ENCODE measurements at places on chromosomes 16 and 17.

DNA sequence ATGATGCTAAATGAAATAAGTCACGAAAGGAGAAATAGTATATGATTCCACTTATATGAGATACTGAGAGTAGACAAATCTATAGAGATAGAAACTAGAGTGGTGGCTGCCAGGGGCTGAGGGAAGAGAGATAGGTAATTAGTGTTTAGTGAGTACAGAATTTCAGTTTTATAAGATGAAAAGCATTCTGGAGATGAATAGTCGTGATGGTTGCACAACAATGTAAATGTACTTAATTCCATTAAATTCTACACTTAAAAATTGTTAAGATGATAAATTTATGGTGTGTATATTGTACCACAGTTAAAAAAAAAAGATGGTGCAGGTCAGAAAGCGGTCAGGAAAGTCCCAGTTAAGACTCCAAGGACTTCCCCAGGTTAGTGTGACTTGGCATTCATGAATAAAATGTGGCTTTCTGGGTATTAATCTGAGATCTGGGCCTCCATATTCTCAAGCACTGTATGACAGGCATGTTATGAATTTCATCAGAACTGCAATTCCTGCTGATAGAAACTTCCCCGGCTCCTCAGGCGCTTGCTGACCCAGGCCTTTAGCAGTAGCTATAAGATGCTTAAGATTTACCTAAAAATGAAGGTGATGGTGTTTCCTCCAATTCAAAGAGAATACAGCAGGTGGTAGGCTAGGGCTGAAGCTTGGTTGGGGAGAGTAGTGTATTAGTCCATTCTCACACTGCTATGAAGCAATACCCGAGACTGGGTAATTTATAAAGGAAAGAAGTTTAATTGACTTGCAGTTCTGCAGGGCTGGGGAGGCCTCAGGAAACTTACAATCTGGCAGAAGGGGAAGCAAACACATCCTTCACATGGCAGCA is 115.3 kb upstream of the SOX9 start:
- DNase-seq, result no peak
- H3K36me3 ChIP-seq, result no peaks in the 10 kb centered on the region
- H3K4me1 ChIP-seq, result no peaks in the 10 kb centered on the region
- no peak overlapping the region for H3K4me3 ChIP-seq
- no peaks in the 10 kb centered on the region for H3K27me3 ChIP-seq

DNA sequence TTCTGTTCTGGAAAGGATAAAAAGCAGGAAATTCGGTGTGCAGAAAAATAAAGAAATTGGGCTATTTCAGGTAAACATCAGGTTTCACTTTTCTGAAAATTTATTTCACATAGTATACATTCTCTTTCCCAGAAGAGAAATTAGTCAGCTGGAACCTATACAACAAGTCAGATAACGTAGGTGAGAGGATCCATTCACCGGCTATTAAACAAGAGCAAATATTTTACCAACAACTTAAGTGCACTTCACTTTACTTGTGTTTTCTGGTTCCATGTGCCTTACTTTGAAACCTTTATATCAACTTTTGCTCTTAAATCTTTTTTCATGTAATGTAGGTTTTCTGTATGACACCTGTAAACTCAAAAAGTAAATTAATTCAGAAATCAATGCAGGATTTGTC is 839.7 kb downstream of the CDH11 start:
- H3K4me3 ChIP-seq, result no peak overlapping the region
- H3K27ac ChIP-seq, result no peak overlapping the region
- no peaks in the 10 kb centered on the region for H3K4me1 ChIP-seq
- no peak for DNase-seq
- H3K36me3 ChIP-seq, result no peaks in the 10 kb centered on the region

DNA sequence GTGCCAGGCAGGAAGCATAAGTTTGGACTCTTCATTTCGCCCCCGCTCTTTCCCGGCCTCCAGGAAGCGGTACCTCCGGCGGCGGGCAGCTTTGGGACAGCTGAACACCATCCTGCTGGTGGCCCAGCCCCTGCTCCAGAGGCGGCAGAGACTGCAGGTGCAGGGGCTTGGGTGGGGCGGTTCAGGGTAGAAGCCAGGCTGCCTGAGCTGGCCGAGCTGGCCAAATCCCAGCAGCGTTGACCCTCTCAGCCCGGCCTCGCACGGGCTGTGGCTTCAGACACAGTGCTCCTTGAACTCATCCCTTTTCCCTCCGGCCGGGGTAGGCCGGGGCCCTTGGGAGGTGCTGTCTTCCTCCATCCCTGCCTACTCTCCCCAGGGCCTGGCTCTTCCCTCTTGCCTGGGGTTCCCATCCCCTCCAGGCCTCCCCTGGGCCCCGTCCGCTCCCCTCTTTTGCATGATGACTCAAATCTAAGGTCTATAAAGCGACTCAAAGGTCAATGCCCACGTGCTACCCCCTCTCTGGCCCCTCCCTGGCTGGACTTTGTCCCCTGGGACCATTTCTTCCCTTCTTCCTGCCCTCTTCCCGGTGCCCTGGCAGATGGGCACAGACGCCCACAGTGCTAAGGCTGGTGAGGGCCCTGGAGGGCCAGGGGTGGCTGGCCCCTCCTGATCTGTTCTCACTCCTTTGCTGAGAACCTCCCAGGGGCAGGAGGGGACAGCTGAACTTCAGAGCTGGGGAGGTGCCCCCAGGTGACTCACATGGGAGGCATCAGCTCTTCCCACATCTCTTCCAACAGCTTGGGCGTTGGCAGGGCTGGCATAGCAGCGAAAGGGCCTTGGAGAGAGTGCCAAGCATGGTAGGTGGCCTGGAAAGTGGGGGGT is 22.7 kb downstream of the MYO15B start:
- no peak overlapping the region for H3K4me3 ChIP-seq
- H3K27ac ChIP-seq, result no peak overlapping the region
- no peaks in the 10 kb centered on the region for H3K36me3 ChIP-seq
- H3K27me3 ChIP-seq, result peaks cover 13% of the 10 kb centered on the region
- no peak for DNase-seq

GRCh38 chr16:8919934-8920462 is 37.8 kb downstream of the LITAFD start:
- peaks cover 37% of the 10 kb centered on the region for H3K36me3 ChIP-seq
- H3K27ac ChIP-seq, result no peak overlapping the region
- no peaks in the 10 kb centered on the region for H3K27me3 ChIP-seq
- no peaks in the 10 kb centered on the region for H3K4me1 ChIP-seq
- no peak overlapping the region for H3K4me3 ChIP-seq

- H3K27ac ChIP-seq, result no peak overlapping the region
- no peaks in the 10 kb centered on the region for H3K27me3 ChIP-seq
- DNase-seq, result no peak
- no peak overlapping the region for H3K4me3 ChIP-seq
- H3K36me3 ChIP-seq, result no peaks in the 10 kb centered on the region
- H3K4me1 ChIP-seq, result peaks cover 12% of the 10 kb centered on the region
Observed at GRCh38 chr17:36888236-36888951, 48.9 kb upstream of the LHX1 start.

- no peak overlapping the region for H3K4me3 ChIP-seq
- H3K36me3 ChIP-seq, result no peaks in the 10 kb centered on the region
- no peaks in the 10 kb centered on the region for H3K27me3 ChIP-seq
- no peak for DNase-seq
Observed at GRCh38 chr17:48326310-48326709, 103.7 kb downstream of the SKAP1 start.

GRCh38 chr16:8962393-8963009 is 1.2 kb downstream of the USP7 start:
- peaks cover 18% of the 10 kb centered on the region for H3K4me1 ChIP-seq
- DNase-seq, result no peak
- H3K27ac ChIP-seq, result no peak overlapping the region
- H3K27me3 ChIP-seq, result peaks cover 7% of the 10 kb centered on the region

GRCh38 chr16:64580558-64580957 is 541.3 kb downstream of the CDH11 start:
- no peak for DNase-seq
- H3K4me1 ChIP-seq, result no peaks in the 10 kb centered on the region
- H3K27me3 ChIP-seq, result no peaks in the 10 kb centered on the region
- H3K4me3 ChIP-seq, result no peak overlapping the region
- no peak overlapping the region for H3K27ac ChIP-seq
- H3K36me3 ChIP-seq, result no peaks in the 10 kb centered on the region

DNA sequence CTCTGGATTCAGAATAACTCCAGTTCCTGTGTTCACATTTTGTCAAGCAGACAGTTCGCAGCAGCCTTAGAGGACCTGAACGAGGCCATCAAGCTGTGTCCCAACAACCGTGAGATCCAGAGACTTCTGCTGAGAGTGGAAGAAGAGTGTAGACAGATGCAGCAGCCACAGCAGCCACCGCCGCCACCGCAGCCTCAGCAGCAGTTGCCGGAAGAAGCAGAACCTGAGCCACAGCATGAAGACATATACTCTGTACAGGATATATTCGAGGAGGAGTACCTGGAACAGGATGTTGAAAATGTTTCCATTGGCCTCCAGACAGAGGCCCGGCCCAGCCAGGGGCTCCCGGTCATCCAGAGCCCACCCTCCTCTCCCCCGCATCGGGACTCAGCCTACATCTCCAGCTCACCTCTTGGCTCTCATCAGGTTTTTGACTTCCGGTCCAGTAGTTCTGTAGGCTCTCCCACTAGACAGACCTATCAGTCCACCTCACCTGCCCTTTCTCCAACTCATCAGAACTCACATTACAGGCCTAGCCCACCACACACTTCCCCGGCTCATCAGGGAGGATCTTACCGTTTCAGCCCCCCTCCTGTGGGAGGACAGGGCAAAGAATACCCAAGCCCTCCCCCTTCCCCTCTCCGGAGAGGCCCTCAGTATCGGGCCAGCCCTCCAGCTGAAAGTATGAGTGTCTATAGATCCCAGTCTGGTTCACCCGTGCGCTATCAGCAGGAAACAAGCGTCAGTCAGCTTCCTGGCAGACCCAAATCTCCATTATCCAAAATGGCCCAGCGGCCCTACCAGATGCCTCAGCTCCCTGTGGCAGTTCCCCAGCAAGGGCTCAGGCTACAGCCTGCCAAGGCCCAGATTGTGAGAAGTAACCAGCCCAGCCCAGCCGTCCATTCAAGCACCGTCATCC is 25.9 kb downstream of the CYB561 start:
- H3K4me1 ChIP-seq, result no peaks in the 10 kb centered on the region
- H3K27me3 ChIP-seq, result no peaks in the 10 kb centered on the region
- H3K36me3 ChIP-seq, result peaks cover 87% of the 10 kb centered on the region
- H3K4me3 ChIP-seq, result no peak overlapping the region

- H3K36me3 ChIP-seq, result peaks cover 13% of the 10 kb centered on the region
- H3K27me3 ChIP-seq, result no peaks in the 10 kb centered on the region
- no peak overlapping the region for H3K27ac ChIP-seq
- no peaks in the 10 kb centered on the region for H3K4me1 ChIP-seq
- H3K4me3 ChIP-seq, result no peak overlapping the region
Observed at GRCh38 chr17:47605011-47605410, 44.7 kb upstream of the KPNB1 start.

DNA sequence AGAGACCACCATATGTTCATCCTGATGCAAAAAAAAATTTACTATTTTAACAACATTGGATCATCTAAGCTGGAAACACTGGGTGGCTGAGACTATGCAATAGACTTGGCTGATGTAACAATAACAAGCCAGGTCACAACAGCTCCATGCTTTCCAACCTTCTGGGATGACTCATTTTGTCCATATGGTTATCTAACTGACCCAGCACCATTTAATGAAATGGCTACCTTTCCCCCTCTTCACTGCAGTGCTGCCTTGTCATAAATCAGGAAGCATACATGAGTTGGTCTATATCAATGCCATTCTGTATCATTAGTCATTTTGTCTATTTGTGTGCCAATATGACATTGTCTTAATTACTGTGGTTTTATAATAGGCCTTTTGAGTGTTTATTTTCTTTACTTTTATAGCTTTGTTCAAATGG is 217.6 kb upstream of the KCNJ16 start:
- no peak for DNase-seq
- no peaks in the 10 kb centered on the region for H3K36me3 ChIP-seq
- H3K27ac ChIP-seq, result no peak overlapping the region
- H3K27me3 ChIP-seq, result no peaks in the 10 kb centered on the region
- H3K4me3 ChIP-seq, result no peak overlapping the region

- DNase-seq, result no peak
- no peaks in the 10 kb centered on the region for H3K27me3 ChIP-seq
- H3K4me1 ChIP-seq, result peaks cover 27% of the 10 kb centered on the region
- peak overlapping the region; percentile 73 for H3K27ac ChIP-seq
- H3K4me3 ChIP-seq, result no peak overlapping the region
Observed at GRCh38 chr16:972316-973002, 1.7 kb upstream of the LMF1 start.

- no peaks in the 10 kb centered on the region for H3K36me3 ChIP-seq
- H3K27ac ChIP-seq, result no peak overlapping the region
- H3K4me3 ChIP-seq, result no peak overlapping the region
- H3K4me1 ChIP-seq, result no peaks in the 10 kb centered on the region
- no peaks in the 10 kb centered on the region for H3K27me3 ChIP-seq
- DNase-seq, result no peak
Observed at GRCh38 chr17:34913001-34913400, 48.3 kb downstream of the CCT6B start.

DNA sequence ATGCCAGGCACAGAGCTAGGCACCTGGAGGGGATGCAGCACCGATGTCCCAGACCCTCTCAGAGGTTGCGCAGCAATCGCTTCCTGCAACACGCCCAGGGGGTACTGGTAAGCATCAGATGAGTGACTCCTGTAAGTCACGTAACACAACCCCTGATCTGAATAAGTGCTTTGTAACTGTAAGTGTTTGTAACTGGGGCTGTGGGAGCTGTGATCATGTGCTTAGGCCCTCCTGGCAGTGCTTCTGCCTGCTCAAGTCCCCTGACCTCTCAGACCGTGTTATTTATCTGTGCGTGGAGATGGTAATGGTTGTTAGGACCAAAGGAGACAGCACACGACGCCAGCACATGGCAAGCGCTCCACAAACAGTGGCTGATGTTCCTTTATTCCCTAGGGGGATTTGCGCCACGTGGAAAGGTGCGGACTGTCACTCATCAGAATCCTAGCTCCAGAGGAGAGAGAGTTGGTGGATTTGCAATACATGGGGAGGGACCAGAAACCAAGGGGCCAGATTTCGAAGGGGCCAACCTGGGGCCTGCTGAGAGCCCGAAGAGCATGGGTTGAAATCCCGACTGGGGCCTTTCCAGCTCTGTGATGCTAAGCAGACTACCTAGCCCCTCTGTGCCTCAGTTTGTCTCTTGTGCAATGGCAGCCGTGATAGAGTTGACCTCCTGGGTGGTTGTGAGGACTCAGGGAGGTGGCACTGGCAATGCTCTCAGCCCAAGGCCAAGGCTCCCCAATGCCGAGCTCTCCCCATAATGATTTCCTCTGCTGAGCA is 151.8 kb downstream of the IRF8 start:
- no peak overlapping the region for H3K27ac ChIP-seq
- peaks cover 7% of the 10 kb centered on the region for H3K4me1 ChIP-seq
- H3K4me3 ChIP-seq, result no peak overlapping the region
- DNase-seq, result no peak

DNA sequence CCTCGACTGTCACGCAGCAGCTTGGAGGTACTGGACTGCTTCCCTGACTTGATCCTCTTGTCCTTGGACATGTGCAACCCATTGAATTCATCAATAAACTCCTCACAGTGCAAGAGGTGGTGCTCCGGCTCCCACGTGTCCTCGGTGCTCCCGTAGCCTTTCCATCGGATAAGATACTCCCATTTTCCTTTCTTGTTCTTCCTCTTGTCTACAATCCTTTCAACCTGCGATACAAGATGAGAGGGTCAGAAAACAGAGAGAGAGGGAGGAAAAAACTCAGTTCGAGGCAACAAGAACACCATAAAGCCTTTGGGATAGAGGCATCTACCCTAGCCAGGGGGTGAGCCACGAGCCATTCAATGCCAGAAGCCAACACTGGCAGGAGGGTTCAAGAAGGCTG is 119.5 kb downstream of the CDYL2 start:
- no peaks in the 10 kb centered on the region for H3K4me1 ChIP-seq
- no peak for DNase-seq
- H3K4me3 ChIP-seq, result no peak overlapping the region
- peaks cover 2% of the 10 kb centered on the region for H3K36me3 ChIP-seq

- DNase-seq, result peak; percentile 18
- no peak overlapping the region for H3K4me3 ChIP-seq
- peak overlapping the region; percentile 77 for H3K27ac ChIP-seq
- no peaks in the 10 kb centered on the region for H3K27me3 ChIP-seq
- no peaks in the 10 kb centered on the region for H3K36me3 ChIP-seq
- peaks cover 28% of the 10 kb centered on the region for H3K4me1 ChIP-seq
Observed at GRCh38 chr17:72614871-72615626, 477.4 kb downstream of the SLC39A11 start.
